ENCODE measurements at places on chromosomes 2 and 18.

DNA sequence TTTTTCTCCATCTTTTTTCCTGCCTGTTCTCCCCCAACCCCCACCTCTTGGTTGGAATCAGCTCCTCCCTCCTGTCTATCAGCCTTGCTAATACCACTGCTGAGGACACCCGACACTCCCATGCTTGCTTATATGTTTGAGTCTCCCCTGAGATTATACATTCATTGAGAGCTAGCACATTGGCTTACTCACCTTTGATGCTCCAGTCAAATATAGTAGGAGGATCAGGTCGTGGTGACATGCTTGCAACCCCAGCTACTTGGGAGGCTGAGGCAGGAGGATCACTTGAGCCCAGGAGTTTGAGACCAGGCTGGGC, 91.5 kb upstream of the CCBE1 start:
- no peak for DNase-seq

DNA sequence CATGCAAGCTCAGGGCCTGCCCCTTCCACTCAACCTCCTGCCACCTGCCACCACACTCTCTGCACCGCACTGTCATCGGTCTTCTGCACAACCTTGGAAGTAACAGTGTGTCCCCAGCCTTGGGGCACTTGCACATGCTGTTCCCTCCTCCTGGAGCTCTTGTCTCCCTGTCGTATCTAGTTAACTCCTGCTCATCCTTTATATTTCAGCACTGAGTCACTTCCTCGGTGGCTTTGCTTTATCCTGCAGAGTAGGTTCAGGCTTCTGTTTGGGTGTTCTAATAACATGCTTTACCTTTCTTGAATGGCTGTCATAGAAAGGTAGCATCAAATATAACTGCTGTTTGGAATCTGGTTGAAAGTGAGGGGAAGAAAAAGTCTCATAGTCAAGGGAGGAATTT, 25.3 kb downstream of the PAX8 start:
- DNase-seq = no peak

DNA sequence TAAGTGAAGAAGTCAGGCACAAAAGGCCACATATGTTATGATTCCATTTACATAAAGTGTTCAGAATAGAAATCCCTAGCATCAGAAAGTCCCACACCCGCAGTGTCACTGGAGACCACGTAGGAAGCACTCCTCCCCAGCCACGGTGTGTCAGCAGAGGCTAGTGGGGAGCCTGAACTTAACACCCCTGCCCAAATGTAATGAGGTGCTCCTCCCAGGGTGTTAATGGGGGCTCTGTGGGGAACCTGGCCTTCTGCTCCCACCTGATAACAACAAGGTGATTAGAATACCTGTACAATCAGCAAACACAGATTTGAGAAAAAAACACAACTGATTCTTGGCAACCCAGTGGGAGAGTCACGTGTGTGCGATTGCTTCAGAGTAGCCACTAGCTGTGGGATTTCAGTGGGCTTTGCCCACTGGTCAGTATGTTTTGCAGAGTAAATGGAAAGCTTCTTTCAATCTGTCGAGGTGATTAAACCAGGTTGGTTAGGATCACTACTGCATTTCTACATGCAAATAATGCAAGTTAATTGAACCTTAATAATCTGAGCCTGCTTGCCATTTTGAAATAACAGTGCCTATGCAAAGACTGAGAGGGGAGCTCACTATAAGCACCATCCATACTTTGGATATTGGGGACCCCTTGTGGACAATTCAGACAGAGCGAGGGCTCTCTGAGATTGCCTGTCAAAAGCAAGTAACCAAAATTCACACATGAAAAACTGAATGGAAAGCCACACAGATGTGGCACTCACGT, 20.6 kb upstream of the ATRAID start:
- peak; percentile 58 for DNase-seq

DNA sequence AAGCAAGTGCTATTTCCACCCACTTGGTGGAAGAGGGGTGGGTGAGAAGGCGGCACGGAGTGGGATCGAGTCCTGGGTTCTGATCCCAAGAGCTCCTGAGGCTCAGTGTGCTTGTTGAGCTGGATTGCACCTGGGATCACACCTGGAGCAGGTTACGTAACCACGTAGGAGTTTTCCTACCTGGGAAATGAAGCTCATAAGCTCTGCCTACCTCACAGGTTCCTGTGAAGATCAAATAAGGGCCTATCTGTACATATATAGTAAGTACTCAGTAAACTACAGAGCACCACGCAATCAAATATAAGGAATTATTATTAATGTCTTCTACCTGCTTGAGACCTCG, 11.0 kb downstream of the NPC1 start:
- DNase-seq = no peak

GRCh38 chr2:234286118-234286598, 210.7 kb downstream of the ARL4C start:
- peak; percentile 62 for DNase-seq

GRCh38 chr18:2173486-2173885, 397.8 kb downstream of the METTL4 start:
- DNase-seq = no peak
